ENCODE measurements at places on chromosomes 6 and 20.
A peak's percentile ranks its signal among the peaks of the same experiment; 100 is the strongest.

DNA sequence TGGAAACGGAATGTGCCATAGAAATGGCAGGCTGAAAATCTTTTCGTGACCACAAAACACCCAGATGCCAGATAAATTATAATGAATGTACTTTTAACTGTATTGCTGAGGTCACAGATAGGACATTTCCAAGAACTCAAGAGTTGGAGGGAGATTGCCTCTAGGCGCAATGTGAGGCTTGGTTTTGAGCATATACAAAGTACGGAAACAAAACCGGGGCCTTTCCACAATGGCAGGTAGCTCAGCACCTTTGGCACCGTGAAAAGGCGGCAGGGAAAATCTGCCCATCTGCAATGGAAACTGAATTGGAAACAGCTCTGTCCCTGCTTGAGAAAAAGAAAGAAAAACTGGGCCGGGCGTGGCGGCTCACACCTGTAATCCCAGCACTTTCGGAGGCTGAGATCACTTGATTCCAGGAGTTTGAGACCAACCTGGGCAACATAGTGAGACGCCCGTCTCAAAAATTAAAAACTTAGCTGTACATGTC is 10.5 kb upstream of the C20orf144 start:
- DNase-seq: no peak

DNA sequence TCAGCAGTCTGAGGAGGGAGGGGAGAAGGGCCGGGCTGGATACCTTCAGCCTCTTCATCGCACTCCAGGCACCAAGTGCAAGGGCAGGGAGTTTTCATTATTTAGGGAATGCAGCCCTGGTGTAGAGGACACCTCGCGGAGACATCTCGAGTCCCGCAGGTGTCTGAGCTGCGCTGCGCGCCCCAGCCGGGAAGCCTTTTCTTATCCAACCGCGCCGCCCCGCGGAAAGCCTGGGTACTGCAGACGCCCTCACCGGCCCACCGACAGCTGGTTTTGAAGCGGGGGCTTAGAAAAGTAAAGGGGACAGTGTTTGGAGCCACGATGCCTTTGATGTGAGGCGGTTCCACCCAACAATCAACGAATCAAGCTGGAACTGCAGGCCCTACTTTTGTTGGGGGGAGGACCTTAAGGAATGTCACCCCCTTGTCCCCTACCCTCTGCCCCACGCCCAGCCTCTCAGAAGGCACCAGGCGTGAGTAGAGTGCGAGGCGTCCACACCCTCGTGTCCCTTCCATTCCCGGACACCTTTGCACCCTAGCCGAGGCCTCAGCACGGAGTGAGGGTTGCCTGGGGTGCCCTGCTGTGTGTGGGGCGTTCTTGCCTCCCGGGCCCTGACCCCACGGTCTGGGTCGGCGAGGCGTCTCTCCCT is 8.6 kb downstream of the NKX2-2 start:
- peak; percentile 71 for DNase-seq

DNA sequence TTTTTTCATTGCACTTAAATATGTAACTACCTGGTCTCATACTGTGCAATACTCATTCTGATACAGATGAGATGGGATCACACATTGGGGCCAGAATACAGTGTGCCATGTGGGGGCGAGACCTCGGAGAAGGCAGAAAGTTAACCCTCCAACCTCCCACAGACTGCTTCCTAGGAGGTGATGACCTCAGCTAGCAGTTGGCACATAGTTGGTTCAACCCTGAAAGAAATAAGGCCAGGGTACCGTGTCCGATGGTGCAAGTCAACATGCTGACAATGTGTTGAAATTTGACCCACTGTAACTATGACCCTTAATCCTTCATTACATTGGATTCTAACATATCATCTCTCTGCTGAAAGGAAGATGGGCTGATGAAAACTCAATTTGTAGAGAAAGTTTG is 61.9 kb downstream of the GJA10 start:
- DNase-seq: no peak

GRCh38 chr20:59604741-59605600 is 631 bp downstream of the PHACTR3 start:
- DNase-seq: no peak

GRCh38 chr20:46544576-46544975 is 5.9 kb downstream of the OCSTAMP start:
- no peak for DNase-seq

- no peak for DNase-seq
These were observed 15.1 kb upstream of the DEF6 start for GRCh38 chr6:35282472-35282871.

- DNase-seq: no peak
These were observed 32.4 kb downstream of the TRAF3IP2 start for GRCh38 chr6:111573131-111573883.

- DNase-seq: no peak
These were observed 44.6 kb upstream of the COL10A1 start for GRCh38 chr6:116170358-116171057.

GRCh38 chr6:160084198-160084776 is 37.3 kb upstream of the SLC22A1 start:
- DNase-seq: no peak

GRCh38 chr6:77095936-77096627 is 367.2 kb downstream of the HTR1B start:
- DNase-seq: no peak

GRCh38 chr6:18693881-18694280 is 306.7 kb downstream of the RNF144B start:
- no peak for DNase-seq

GRCh38 chr20:51008718-51009117 is 14.2 kb downstream of the KCNG1 start:
- no peak for DNase-seq

DNA sequence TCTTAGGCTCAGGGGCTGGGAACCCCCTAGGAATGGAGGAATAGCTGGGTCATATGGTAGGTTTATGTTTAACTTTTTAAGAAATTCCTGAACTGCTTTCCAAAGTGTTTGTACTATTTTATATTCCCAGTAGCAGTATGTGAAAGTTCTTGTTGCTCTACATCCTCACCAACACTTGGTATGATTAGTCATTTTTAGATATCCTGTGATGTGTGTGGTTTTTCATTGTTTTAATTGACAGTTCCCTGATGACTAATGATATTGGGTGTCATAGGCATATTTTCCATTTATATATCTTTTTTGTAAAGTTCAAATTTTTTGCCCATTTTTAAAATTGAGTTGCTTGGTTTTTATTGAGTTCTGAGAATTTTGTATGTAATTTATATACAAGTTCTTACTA is 72.3 kb downstream of the SLC16A10 start:
- no peak for DNase-seq

DNA sequence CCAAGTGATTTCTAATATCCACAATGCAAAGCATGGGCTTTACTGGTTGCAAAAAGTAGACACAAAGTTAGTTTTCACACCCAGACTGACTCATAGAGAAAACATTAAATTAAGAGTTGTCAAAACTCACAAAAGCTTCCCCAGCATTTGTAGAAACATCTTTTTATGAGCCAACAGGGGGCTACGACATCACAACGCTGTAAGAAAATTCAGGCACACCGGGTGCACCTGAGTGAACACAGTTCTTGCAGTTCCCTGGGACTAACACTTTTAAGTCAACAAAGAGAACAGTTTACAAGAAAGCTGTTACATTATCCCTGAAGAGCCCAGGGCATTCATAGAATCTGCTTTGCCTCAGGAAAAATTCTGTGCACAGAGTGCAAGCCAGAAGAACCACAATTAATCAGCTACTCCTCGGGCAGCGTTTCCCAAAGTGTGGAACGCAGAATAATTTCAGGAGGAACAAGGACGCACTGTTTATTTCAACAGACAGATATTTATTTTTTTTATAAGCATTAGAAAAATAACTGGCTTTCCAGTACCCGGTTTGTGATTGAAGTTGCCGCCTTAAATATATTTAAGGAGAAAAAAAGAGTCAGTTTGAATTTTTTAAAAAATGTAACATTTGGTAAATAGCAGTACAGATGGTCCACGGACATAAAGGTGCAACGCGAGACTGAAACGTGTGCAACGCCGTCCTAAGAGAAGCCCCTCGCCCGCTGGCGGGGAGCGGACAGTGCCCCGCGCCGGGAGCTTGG is 1.2 kb downstream of the NCOA5 start:
- no peak for DNase-seq

All from stimulated activated CD4-positive, alpha-beta T cell treated with anti-CD3 and anti-CD28 coated beads, Interleukin-2, amount 100 ng/mL, for 4 hours (primary cell).